Fibroblast of skin of scalp (primary cell): ENCODE measurements at places on chromosomes 5 and 9.
A peak's percentile ranks its signal among the peaks of the same experiment; 100 is the strongest.

DNA sequence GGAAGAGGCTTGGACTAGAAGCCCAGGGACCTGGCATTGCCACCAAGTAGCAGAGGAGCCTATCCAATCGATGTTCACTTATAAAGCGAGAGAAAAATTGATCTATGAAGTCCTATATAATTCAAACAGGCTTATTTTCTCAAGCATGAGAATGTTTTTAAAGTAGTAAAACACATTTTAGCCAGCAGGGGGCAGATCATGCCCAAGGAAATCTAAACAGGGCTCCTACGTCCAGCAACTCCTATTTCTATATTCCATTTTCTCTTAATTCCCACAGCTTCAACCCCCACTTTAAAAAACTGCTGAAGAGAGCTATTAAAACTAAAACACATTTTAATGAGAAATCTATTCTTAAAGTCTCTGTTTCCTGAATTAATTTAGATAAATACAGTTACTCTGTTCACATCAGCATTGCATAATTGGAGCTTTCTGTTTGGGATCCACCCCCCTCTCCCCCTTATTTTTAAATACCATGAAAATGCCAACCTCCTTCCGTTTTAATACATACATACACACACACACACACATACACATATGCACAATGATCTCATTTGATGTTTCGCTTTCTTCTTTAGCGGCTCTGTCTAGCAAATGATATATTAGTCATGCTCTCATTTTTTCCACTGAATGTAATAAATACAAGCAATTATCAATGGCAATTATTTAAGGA, 144.9 kb downstream of the MYO10 start:
- peak; percentile 71 for DNase-seq

GRCh38 chr5:78706825-78707224, 58.3 kb upstream of the LHFPL2 start:
- peak; percentile 79 for DNase-seq

- no peak for DNase-seq
These were observed 143.9 kb downstream of the CACNA1B start for GRCh38 chr9:138021251-138022056.

DNA sequence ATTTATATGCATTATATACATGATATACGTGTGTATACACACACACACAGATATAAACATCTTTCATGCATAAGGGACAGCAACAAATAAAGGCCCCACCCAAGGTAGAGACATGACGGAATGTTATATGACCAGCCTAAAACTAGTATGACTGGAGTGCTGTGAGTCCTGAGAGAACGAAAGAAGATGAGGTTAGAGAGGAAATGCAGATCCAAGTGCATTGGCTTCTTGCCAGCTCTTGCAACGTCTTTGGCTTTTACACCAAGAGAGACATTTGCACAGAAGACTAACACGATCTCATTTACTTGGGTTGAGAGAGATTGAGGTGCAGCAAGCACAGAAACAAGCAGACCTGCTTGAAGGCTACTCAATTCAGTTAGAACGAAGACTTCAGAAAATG, 23.0 kb downstream of the CDH10 start:
- peak; percentile 1 for DNase-seq

DNA sequence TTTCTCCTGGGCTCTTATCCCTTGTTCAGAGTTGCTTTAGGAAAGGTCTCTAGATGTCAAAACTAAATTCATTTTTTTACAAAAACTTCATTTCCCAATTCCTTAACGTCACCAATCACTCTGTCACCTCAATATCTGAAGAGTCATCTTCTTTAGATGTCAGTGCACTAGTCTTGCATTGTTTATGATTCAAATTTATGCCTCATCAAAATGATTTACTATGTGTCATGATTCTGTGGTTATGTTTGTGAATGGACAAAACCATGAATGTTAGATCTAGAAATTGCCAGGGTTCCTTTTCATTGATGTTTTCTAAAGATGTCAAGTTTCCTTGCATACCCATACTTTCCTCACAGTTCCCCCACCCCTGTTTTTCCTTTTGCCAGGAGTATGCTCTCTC, 21.5 kb downstream of the CWC27 start:
- peak; percentile 14 for DNase-seq

GRCh38 chr9:122367065-122367464, 3.8 kb upstream of the PTGS1 start:
- no peak for DNase-seq

- no peak for DNase-seq
These were observed 54.5 kb upstream of the FST start for GRCh38 chr5:53425687-53426511.

DNA sequence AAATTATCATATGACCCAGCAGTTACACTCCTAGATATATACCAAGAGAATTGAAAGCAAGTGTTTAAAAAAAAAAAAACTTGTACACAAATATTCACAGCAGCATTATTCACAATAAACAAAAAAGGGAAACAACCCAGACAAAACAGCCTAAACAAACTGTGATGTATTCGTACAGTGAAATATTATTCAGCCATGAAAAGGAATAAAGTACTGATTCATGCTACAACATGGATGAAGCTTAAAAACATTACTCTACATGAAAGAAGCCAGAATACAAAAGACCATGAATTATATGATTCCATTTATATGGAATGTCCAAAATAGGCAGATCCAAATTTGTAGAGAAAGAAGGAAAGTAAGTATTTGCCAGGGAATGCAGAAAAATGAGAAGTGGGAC, 161.1 kb downstream of the CWC27 start:
- no peak for DNase-seq

GRCh38 chr5:23507278-23507685, at the start of gene PRDM9:
TSS of gene PRDM9 (plus strand) at chr5:23507609. CDS start at chr5:23509034, 1,425 bp downstream.
- DNase-seq: peak; percentile 7

GRCh38 chr5:122584411-122585300, 190.2 kb upstream of the SNX2 start:
- DNase-seq: peak; percentile 54

GRCh38 chr5:102815540-102816332, 60.6 kb downstream of the PAM start:
- no peak for DNase-seq

- DNase-seq: no peak
These were observed 102.4 kb downstream of the NFIB start for GRCh38 chr9:14211564-14211963.

DNA sequence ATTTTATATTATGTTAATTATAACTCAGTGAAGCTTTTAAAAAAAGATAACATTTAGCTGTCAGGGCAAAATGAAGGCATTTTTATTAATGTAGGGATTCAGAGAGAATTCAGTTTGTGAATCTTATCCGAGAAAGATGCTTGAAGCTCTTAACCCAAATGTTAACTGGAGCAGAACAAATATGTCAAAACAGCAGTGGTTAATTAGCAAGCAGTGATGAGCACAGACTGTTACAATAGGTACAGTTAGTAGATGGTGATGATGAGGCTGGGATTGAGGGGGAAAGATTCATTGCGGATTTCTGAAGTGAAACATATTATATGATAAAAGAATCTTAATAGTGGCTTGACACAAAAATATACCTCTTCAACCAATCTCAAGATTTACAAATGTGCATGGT, 356.7 kb downstream of the DIRAS2 start:
- DNase-seq: no peak

DNA sequence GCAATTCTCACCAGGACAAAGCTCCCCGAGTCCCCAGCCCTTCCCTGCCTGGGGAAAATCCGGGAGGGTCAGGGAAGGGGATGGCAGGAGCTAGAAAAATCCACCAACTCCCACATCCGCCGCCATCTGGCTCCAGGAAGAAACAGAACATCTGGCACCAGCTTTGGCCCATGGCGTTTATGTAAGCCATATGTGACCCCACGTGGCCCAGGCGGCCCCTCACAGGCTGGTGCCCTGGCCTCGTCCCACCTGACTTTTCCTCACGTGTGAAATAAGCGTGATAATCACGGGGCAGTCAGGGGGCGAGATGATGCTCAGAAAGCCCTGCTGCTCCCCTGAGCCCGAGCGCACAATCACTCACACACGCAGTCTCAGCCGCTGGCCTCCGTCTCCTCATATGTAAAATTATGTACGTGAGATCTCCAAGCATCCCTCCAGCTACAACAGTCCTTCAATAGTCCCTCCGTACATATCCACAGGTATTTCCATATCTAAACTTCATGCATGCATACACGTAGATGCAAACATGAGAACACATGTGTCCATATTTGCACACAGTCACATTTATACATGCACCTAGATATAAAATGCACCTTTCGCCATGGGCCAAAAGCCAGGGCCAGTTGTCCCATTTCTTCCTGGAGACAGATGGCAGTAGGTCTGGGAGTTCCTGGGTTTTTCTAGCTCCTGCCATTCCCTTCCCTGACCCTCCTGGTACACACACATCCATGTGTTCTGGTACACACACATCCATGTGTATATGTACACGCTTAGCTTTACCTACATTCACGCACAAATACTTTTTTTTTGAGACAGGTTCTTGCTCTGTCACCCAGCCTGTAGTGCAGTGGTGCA, 28.9 kb downstream of the PLPP7 start:
- no peak for DNase-seq

- no peak for DNase-seq
These were observed 5.0 kb downstream of the ZNF189 start for GRCh38 chr9:101403516-101404285.

DNA sequence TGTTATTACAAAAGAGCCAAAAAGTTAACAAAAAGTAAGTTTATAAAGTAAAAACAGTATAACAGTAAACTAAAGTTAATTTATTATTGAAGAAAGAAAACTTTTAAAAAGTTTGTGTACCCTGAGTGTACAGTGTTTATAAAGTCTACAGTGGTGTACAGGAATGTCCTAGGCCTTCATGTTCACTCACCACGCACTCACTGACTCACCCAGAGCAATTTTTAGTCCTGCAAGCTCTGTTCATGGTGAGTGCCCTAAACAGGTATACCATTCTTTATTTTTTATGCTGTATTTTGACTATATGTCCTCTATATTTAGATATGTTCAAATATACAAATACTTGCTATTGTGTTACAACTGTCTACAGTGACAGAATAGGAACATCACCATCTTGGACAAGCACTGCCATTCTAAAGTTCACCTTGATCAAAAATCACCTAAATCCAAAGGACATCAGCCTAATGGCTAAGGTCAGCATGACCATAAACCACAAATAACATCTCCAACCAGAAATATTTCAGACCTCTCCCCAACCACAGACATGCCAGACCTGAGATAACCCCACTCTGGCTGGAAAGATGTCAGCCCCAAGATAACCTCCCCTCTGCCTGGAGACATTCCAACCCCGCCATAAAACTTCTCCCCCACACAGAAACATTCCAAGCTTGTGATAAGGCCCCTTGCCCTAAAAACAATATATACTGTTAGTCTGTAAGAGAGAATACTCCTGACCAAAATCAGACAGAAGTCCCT, 56.1 kb downstream of the AGXT2 start:
- no peak for DNase-seq

- peak; percentile 71 for DNase-seq
These were observed 367.6 kb downstream of the ENC1 start for GRCh38 chr5:74272831-74273451.

DNA sequence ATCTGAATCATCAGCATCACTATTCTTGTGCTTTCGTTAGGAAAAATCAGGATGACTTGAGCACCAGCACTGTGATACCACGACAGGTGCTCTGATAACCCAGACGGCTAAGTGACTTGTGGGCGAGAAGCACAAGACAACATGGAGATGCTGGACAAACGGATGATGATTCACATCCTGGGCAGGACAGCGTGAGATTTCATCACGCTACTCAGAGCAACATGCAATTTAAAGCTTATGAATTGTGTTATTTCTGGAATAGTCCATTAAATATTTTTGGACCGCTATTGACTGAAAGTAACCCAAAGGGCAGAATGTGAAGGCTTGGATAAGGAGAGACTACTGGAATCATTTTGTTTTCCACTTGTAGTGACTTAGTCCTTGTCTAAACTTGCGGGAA, 114.8 kb upstream of the DAPK1 start:
- DNase-seq: peak; percentile 59

- no peak for DNase-seq
These were observed 217.2 kb upstream of the HAPLN1 start for GRCh38 chr5:83937837-83938236.
